Left renal cortex interstitium (tissue), 4 donors: ENCODE measurements at places on chromosomes 5 and 9. TPM values are rescaled to one million over a fixed set of nuclear protein-coding genes. Genes with fewer than 3 reads are reported as not detected.

Gene FABP6
- not detected for polyA plus RNA-seq

DNA sequence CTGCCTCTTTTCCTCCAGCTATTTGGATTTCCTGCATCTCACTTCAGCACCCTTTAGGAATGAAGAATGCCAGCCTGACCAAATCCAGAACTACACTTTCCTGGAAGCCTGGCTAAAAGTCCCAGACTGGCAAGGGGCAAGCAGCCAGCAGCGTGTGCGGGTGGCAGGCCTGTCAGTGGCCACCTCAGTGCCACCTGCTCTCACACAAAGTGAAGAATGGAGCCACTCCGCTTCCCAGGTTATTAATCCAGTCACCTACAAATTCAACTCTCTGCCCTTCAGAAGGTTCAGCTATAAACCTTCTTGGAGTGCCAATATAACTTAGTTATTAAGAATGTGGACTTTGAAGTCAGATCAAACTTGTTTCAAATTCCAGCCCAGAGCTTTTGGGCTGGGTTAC lies 6.7 kb upstream of the ALDOB start:
- DNase-seq, result no peak

GRCh38 chr9:130110166-130110565 lies 56.5 kb downstream of the GPR107 start:
- no peak for DNase-seq

- no peak for DNase-seq
These were observed 242.5 kb downstream of the BNC2 start for GRCh38 chr9:16627967-16628366.

GRCh38 chr5:73902327-73903051 lies 276.5 kb downstream of the ARHGEF28 start:
- DNase-seq, result no peak

DNA sequence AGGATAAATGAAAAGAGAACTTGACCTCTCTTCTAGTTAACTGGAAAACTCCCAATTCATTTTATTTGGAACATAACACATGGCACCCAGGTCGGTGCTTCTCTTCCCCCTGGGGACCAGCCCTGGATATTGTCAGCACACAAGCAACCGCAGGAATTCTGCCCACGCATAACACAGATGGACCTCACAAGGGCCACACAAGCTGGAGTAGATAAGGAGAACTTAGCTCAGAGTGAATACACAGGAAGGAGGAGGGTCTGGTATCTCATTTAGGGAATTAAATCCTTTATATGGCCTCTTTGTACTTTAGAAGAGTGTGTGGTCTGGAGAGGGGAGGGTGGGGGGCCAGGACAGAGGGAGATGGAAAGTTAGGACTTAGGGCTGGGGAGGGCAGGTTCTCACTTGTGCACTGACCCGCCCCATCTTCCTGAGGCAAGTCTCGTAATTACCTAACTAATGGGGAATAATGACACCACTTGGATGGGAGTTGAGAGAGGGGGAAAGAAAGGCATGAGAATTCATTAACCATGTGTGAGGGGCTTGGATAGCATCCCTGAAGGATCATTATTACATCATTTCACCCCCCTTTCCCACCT lies 341.2 kb upstream of the WWC1 start:
- DNase-seq, result no peak

GRCh38 chr9:133893191-133893994 lies 98.7 kb downstream of the VAV2 start:
- DNase-seq, result no peak

DNA sequence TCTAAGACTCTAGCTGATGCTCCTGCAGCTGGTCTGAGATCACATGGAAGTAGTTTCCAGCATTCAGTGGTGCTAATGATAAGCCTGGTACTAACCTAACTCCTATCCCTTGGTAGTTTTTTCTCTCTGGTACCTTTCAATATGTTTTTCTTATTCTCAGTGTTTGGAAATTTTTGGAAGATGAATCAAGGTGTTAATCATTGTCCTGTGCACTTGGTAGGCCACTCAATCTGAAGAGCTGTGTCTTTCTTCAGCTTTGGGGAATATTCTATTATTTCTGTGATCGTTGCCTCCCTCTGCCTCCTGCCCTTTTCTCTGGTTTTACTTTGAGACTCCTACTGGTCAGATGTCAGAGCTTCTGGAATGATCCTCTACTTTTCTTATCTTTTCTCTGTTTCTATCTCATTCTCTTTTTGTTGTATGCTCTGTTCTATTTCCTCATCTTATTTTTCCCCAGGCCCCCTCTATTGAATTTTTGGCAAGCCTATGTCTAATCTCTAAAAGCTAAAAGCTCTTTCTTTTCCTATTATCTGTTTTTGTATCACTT lies 136.8 kb downstream of the APBA1 start:
- no peak for DNase-seq

Gene PRLR
- polyA plus RNA-seq, result 22.8 TPM

GRCh38 chr5:11329679-11330078 lies 568.6 kb upstream of the DAP start:
- DNase-seq, result no peak

DNA sequence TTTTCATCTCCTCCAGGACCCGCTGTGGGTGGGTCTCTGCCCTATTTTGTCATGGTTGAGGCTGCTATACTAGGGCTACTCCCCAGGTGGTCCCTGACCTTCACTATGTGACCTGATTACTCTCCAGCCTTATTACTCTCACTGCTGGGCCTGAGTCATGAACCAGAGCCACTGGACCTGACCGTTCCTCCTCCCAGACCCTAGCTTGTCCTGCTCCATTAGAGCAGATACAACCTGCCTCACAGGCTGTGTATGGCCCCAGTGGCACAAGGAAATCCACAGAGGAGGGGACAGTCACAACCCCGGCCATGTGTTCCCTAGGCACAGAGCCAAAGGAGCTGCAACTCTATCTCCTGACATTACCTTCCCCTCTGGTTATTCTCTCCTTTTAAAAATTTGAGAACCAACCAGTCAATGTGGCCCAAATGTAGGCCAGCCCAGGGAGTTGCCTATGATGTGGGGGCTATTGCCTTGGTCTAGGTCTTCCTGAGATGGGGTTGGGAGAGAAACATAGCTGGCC lies 96.0 kb upstream of the FSTL4 start:
- no peak for DNase-seq

DNA sequence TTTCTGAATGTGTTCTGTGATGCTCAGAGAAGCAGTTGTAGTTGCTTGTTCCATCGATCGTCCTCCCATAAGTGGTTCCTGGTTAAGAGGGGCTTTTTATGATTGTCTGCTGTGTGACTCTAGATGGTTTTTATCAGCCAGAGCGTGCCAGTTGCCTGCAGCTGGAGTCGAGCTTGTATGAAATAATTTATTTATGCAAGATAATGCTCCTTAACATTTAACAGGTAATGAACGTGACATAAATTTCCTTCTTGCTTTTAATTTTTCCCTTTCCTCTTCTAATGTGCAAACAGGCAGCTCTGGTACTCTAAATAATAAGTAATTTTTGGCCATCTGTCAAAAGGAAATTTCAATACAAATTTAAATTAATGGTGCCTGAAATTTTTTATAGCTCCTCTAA lies 84.4 kb downstream of the TLE4 start:
- no peak for DNase-seq

Gene IFNB1
- polyA plus RNA-seq, result not detected

Gene WNT8A
- polyA plus RNA-seq, result 0.32 TPM

DNA sequence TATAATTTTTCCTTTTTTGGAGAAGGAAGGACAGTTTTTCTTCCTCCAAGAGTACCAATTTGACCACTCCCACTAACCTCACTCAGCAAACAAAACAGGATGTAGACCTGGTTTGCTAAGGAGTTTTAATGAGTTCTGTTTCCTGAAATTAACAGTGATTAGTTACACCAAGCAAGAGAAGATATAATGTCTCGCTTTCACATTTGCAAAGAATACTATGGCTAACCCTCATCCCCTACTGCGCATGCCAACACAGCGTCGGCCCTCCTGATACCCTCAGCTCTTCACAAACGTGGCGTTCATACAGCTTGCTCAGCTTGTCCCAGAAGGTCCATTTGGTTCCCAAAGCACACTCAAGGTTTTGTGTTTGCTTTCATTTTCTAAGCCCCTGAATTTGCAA lies 41.9 kb upstream of the IPPK start:
- no peak for DNase-seq

GRCh38 chr5:56853698-56854097 lies 38.3 kb downstream of the MAP3K1 start:
- DNase-seq, result no peak

Gene ZNG1C
- 34.2 TPM for polyA plus RNA-seq

DNA sequence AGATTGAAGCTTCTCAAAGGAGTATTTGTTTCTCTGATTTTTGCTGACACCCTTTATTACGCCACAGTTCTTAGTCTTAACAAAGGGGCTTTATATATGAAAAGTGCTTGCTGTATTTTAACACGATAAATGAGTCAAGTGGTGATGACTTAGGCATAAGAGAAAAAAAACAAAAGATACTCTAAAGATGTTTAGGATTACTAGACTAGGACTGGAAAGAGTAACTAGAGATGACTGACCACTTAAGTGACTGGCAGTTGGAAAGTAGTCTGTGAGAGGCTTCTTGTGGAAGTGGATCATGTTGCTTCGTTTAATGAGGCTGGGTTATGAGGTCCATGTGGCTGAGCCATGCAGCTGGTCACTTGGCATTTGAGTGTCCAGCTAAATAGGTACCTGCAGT lies 69.4 kb upstream of the ACTBL2 start:
- no peak for DNase-seq

GRCh38 chr5:77853353-77853907 lies 77.3 kb upstream of the TBCA start:
- no peak for DNase-seq

DNA sequence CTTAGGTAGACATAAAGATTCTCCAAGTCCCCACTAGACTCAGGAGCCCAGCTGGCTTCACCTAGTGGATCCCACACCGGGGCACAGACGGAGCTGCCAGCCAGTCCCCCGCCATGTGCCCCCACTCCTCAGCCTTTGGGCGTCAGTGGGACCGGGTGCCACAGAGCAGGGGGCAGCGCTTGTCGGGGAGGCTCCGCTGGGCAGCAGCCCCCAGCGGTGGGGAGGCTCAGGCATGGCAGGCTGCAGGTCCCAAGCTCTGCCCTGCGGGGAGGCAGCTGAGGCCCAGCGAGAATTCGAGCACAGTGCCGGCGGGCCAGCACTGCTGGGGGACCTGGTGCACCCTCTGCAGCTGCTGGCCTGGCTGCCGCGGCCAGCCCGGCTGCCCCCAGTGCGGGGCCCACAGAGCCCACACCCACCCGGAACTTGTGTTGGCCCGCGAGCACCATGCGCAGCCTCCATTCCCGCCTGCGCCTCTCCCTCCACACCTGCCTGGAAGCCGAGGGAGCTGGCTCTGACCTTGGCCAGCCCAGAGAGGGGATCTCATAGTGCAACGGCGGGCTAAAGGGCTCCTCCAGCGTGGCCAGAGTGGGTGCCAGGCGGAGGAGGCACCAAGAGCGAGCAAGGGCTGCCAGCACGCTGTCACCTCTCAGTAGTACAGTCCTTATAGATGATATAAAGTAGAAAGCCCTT lies 390.7 kb downstream of the PLK2 start:
- DNase-seq, result no peak
